CD14-positive monocyte (primary cell): ENCODE measurements at places on chromosomes 5 and 9. TPM values are rescaled to one million over a fixed set of nuclear protein-coding genes. Genes with fewer than 3 reads are reported as not detected.

Gene WWC1
- not detected for polyA plus RNA-seq

Gene NUTM2F
- not detected in 2 replicates for polyA plus RNA-seq

Gene DMGDH
- not detected in 2 replicates for polyA plus RNA-seq

Gene NOXA1
- polyA plus RNA-seq, result 9.4 and 12.8 TPM in 2 replicates

GRCh38 chr9:102072059-102072764 lies 333.8 kb upstream of the GRIN3A start:
- no peak for DNase-seq
- no peaks in the 10 kb centered on the region for H3K36me3 ChIP-seq
- H3K27me3 ChIP-seq, result no peaks in the 10 kb centered on the region
- H3K27ac ChIP-seq, result no peak overlapping the region
- H3K4me1 ChIP-seq, result no peaks in the 10 kb centered on the region

- peak overlapping the region; percentile 63 for H3K4me3 ChIP-seq
- no peak for DNase-seq
- H3K4me1 ChIP-seq, result peaks cover 32% of the 10 kb centered on the region
- H3K27ac ChIP-seq, result peak overlapping the region; percentile 90
- H3K27me3 ChIP-seq, result no peaks in the 10 kb centered on the region
These were observed 715 bp downstream of the RC3H2 start for GRCh38 chr9:122904466-122904822.

DNA sequence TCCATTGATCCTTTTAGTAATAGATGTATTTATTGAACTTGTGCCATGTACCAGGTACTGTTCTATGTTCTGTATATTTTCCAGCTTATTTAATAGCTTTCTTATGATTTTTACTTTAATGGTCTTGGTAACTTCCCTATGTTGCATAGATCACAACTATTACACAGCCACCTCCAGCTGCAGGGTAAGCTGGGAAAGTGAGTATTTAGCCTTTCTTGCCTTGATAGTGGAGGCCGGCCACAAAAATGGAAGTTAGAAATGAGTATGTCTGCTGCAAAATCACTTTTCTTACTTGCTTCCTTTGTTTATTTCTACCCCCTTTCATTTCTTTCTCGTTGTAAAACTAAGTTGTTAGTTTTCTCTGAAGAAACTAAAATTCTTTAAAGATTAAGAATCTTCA lies 43.1 kb upstream of the ANKDD1B start:
- H3K36me3 ChIP-seq, result peaks cover 5% of the 10 kb centered on the region
- no peak overlapping the region for H3K27ac ChIP-seq
- no peaks in the 10 kb centered on the region for H3K27me3 ChIP-seq
- peaks cover 31% of the 10 kb centered on the region for H3K4me1 ChIP-seq
- H3K4me3 ChIP-seq, result no peak overlapping the region

- H3K27ac ChIP-seq, result peak overlapping the region; percentile 31
- H3K4me1 ChIP-seq, result peaks cover 29% of the 10 kb centered on the region
- peak overlapping the region; percentile 25 for H3K4me3 ChIP-seq
- peak; percentile 59 for DNase-seq
- H3K36me3 ChIP-seq, result peaks cover 44% of the 10 kb centered on the region
These were observed 84.6 kb downstream of the USP20 start for GRCh38 chr9:129919841-129920240.

DNA sequence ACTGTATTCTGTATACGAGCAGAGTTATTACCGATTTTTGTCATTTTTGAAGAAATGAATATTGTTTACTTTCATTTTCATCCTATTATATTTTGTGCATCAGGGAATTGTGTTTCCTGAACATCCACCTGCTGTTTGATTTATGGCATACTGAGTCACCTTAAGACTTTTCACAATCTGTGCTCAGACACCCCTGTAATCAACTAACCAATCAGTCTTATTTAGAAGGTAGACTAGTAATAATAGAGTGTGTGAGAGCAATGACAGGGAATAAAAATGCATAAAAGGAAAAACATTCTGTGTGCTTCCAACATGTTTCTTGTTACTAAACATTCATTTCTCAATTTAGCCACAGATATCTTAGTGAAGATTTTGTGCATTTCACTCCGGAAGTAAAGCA lies 1413.6 kb upstream of the ACO1 start:
- H3K27ac ChIP-seq, result no peak overlapping the region
- no peak overlapping the region for H3K4me3 ChIP-seq
- no peaks in the 10 kb centered on the region for H3K36me3 ChIP-seq
- DNase-seq, result no peak

DNA sequence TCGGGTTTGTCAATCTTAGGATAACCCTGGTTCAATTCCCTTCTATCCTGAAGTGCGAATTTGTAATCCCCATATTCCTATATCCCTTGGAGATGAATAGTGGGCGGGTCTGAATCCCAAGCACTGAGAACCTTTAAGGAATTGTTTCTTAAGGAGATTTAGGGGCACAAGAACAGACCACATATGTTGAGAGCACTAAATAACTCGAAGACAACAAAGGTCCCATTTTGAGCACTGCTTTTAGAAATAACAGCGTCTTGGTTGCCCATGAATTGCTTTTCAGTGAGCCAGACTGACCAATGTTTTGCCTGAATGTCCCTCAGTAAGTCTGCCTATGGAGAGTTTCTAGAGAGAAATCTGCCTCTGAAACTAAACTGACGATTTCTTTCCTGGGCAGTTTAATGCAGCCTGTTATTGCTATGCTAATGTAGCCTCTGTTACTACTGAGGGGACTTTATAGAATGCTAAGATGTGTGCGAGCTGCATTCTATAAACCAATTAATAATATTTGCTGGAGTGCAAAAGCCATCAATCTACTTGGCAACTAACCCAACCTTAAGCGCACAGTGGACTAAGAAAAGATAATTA lies 445.0 kb upstream of the DMAC1 start:
- H3K27ac ChIP-seq, result no peak overlapping the region
- H3K4me1 ChIP-seq, result no peaks in the 10 kb centered on the region
- H3K4me3 ChIP-seq, result no peak overlapping the region
- DNase-seq, result no peak
- H3K27me3 ChIP-seq, result no peaks in the 10 kb centered on the region

DNA sequence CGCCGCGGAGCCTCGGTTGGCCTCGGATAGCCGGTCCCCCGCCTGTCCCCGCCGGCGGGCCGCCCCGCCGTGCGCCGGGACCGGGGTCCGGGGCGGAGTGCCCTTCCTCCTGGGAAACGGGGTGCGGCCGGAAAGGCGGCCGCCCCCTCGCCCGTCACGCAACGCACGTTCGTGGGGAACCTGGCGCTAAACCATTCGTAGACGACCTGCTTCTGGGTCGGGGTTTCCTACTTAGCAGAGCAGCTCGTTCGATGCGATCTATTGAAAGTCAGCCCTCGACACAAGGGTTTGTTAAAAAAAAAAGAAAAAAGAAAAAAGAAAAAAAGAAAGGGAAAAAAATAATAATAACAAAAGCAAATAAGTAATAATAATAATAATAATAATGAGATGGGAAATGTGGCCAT lies 112.8 kb downstream of the GCNT1 start:
- no peaks in the 10 kb centered on the region for H3K27me3 ChIP-seq
- DNase-seq, result peak; percentile 46
- peaks cover 48% of the 10 kb centered on the region for H3K4me1 ChIP-seq
- peak overlapping the region; percentile 89 for H3K27ac ChIP-seq

- no peak overlapping the region for H3K27ac ChIP-seq
- H3K4me1 ChIP-seq, result no peaks in the 10 kb centered on the region
- no peak overlapping the region for H3K4me3 ChIP-seq
- no peaks in the 10 kb centered on the region for H3K36me3 ChIP-seq
These were observed 2177.9 kb upstream of the C9orf72 start for GRCh38 chr9:29751226-29751625.

GRCh38 chr9:31103836-31104235 lies 1280.6 kb upstream of the ACO1 start:
- no peak for DNase-seq
- H3K4me3 ChIP-seq, result no peak overlapping the region
- no peaks in the 10 kb centered on the region for H3K36me3 ChIP-seq
- no peaks in the 10 kb centered on the region for H3K27me3 ChIP-seq
- H3K27ac ChIP-seq, result no peak overlapping the region

GRCh38 chr5:54868511-54869483 lies 116.6 kb downstream of the ESM1 start:
- H3K36me3 ChIP-seq, result no peaks in the 10 kb centered on the region
- no peak for DNase-seq
- H3K4me3 ChIP-seq, result no peak overlapping the region
- peaks cover 4% of the 10 kb centered on the region for H3K4me1 ChIP-seq
- H3K27ac ChIP-seq, result no peak overlapping the region

DNA sequence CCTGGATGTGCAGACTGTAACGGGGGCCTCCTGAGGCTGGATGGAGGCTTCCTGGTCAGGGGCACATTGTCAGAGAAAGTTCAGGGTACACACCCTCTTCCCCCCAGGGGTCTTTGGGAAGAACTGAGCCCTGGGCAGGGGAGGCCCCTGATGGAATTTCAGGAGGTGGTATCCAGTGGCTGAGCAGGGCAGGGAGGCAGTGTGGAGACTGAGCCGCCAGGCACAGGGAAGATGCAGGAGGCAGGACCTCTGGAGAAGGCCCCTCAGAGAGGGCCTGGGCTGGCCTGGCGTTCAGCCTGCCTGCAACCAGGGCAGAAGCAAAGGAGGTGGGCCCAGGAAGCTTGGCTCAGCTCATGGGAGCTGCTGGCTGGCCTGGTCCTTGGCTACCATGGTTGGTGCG lies 53.5 kb downstream of the GTF3C4 start:
- H3K27me3 ChIP-seq, result peaks cover under 1% of the 10 kb centered on the region
- no peaks in the 10 kb centered on the region for H3K36me3 ChIP-seq
- H3K4me1 ChIP-seq, result no peaks in the 10 kb centered on the region
- H3K4me3 ChIP-seq, result no peak overlapping the region

DNA sequence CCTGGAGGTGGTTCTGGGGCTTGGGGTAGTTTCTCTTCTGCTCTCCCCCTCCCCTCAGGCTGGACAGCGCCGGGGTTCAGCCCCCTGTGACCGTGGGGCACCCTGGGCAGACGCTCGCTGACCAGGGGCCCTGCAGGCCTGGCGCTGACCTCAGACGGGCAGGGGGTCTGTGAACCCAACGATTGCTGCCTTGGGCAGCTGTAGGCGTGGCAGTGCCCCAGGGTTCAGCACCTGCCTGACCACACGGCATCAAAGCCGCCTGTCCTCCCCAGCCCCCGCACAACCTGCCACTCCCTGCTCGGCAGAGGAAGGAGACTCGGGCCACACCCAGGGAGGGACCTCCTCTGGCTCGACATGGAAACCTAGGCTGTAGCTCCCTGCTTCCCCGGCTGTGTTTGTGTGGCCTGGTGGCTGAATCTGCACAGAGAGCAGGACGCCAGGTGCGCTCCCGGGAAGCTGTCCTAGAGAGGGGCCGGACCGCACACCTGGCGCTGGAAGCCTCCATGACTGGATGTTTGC lies 12.2 kb downstream of the LCN12 start:
- no peaks in the 10 kb centered on the region for H3K36me3 ChIP-seq
- DNase-seq, result no peak
- peaks cover 10% of the 10 kb centered on the region for H3K4me1 ChIP-seq
- no peaks in the 10 kb centered on the region for H3K27me3 ChIP-seq
- no peak overlapping the region for H3K4me3 ChIP-seq

GRCh38 chr9:133353548-133353947 lies 2.7 kb downstream of the SURF1 start:
- no peak overlapping the region for H3K27ac ChIP-seq
- peaks cover 38% of the 10 kb centered on the region for H3K4me1 ChIP-seq
- peaks cover 49% of the 10 kb centered on the region for H3K36me3 ChIP-seq
- DNase-seq, result no peak

DNA sequence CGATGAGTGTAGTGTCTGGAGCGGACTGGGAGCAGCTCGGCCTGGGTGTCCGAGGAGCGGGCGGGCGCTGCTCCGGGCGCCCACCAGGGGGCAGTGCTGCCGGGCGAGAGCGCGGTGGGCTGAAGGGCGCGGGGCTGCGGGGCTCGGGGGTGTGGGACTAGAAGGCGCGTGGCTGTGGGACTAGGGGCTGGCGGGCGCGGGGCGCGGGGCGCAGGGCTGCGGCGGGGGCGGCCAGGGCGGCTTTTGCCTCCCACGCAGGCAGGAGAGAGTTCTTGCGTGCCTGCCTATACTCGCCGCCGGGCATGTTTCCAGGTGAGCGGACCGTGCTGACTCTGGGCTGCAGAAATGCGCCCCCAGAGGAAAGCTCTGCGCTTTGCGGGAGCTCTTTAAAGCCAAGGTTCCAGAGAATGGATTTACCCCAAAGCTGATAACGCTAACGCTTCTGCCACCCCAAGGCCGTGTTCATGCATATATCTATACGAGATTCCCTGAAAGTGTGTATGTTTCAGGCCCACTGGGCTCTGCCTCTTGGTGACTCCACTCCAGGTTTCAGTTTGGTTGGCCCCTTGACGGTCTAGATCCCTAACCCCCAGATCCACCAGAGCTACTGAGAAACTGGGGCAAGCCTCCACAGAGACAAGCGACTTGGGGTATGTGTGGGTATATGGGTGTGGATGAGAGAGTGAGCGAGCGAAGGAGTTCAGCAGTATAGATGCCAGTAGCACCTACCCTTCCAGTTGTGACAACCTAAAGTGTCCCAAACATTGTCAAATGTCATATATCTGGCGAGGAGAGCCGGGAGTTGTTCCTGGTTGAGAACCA lies 56.2 kb downstream of the ACER2 start:
- H3K36me3 ChIP-seq, result no peaks in the 10 kb centered on the region
- DNase-seq, result peak; percentile 34
- no peak overlapping the region for H3K27ac ChIP-seq
- H3K4me3 ChIP-seq, result peak overlapping the region; percentile 4
- peaks cover 2% of the 10 kb centered on the region for H3K27me3 ChIP-seq
